ENCODE measurements at places on chromosomes 16 and 17. TPM values are rescaled to one million over a fixed set of nuclear protein-coding genes. Genes with fewer than 3 reads are reported as not detected.

GRCh38 chr17:15498107-15498506 is 30.7 kb upstream of the CDRT4 start:
- no peak overlapping the region for H3K4me3 ChIP-seq
- peaks cover 2% of the 10 kb centered on the region for H3K4me1 ChIP-seq
- H3K27ac ChIP-seq: no peak overlapping the region

GRCh38 chr17:2412561-2413021 is 11.7 kb upstream of the MNT start:
- DNase-seq: peak; percentile 57
- H3K4me1 ChIP-seq: no peaks in the 10 kb centered on the region
- no peak overlapping the region for H3K4me3 ChIP-seq
- peaks cover 18% of the 10 kb centered on the region for H3K36me3 ChIP-seq
- H3K27me3 ChIP-seq: no peaks in the 10 kb centered on the region

DNA sequence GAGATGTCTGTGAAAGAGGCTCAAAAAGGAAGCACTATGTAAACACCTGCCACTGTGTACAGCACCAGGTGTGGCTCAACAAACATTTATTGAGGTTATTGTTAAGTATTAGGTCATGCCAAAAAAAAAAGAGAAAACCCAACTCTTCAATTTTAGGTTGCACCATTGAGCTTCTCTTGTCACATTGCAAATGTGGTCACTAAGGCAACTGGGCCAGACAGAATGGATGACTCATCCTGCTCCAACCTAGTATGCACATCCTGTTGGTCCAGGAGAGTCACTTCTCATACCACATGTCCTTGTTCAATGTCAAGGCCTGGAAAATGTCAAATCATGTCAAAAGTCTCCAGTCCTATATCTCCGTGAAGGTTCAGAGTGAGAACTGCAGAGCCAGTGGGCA is 25.0 kb downstream of the HOXB1 start:
- no peak overlapping the region for H3K27ac ChIP-seq
- H3K27me3 ChIP-seq: peaks cover 13% of the 10 kb centered on the region
- no peak overlapping the region for H3K4me3 ChIP-seq
- H3K36me3 ChIP-seq: no peaks in the 10 kb centered on the region
- no peaks in the 10 kb centered on the region for H3K4me1 ChIP-seq

- no peaks in the 10 kb centered on the region for H3K4me1 ChIP-seq
- peaks cover 70% of the 10 kb centered on the region for H3K36me3 ChIP-seq
- H3K27ac ChIP-seq: no peak overlapping the region
Observed at GRCh38 chr17:55405600-55405999, 16.0 kb downstream of the MMD start.

DNA sequence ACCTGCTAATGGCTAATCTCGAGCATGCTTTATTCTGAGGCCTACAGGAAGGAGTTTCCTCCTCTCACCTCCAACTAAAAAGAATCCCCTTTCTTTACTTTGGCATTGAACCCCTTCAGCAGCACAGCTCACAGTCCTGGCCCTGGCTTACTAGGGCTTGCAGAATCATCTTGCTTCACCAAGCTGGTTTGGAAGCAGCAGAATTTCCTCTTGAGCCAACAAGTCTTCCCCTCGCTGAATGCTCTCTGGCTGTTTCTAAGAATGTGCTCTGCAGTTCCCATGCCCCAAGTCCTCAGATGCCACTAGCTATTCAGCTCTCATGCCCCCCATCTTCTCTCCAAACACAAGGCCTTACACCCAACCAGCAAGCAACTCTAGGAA is 271.2 kb downstream of the NTN1 start:
- H3K4me3 ChIP-seq: no peak overlapping the region
- DNase-seq: no peak
- no peak overlapping the region for H3K27ac ChIP-seq
- no peaks in the 10 kb centered on the region for H3K36me3 ChIP-seq

DNA sequence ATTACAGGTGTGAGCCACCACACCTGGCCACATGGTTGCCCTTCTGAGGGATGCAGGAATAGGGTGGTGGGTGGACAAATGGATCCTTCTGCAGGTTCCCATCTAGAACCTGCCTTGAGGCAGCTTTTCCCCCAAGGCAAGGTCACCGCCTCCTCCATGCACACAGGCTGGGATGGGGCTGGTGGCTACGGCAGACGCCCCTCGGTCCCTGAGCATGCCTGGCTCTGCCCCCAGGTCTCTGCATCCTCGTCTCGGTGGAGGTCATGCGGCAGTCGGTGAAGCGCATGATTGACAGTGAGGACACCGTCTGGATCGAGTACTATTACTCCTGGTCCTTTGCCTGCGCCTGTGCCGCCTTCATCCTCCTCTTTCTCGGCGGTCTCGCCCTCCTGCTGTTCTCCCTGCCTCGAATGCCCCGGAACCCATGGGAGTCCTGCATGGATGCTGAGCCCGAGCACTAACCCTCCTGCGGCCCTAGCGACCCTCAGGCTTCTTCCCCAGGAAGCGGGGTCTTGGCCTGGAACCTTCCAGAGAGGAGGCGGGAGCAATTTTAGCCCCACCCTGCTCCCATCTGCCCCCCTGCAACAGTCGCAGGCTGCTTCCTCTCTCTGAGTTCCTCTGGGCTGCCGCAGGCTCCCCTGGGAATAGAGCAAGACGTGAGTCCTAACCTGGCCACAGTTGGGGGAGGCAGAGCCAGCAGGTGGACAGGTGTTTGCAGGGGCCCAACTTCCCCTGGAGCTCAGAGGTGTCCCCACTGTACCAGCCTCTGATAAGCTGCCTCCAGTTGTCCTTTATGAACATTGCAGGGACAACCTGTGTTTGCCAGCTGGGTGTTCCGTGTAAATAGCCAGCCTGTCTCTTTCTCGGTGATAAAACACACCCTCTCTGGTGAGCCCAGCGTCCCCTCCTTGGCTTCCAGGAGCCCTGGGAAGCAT is 11.7 kb downstream of the CACNG1 start:
- no peak overlapping the region for H3K4me3 ChIP-seq
- H3K27me3 ChIP-seq: no peaks in the 10 kb centered on the region
- no peaks in the 10 kb centered on the region for H3K4me1 ChIP-seq
- H3K27ac ChIP-seq: no peak overlapping the region

Gene ARL17B
- 4.8 TPM for polyA plus RNA-seq

Gene ABCA8
- polyA plus RNA-seq: not detected

Gene TMEM92
- polyA plus RNA-seq: 39.2 TPM

All from H1 (cell line).